ENCODE measurements at places on chromosomes 6 and 20.
A peak's percentile ranks its signal among the peaks of the same experiment; 100 is the strongest.

GRCh38 chr20:7305976-7306375, 538.5 kb downstream of the BMP2 start:
- DNase-seq = no peak

DNA sequence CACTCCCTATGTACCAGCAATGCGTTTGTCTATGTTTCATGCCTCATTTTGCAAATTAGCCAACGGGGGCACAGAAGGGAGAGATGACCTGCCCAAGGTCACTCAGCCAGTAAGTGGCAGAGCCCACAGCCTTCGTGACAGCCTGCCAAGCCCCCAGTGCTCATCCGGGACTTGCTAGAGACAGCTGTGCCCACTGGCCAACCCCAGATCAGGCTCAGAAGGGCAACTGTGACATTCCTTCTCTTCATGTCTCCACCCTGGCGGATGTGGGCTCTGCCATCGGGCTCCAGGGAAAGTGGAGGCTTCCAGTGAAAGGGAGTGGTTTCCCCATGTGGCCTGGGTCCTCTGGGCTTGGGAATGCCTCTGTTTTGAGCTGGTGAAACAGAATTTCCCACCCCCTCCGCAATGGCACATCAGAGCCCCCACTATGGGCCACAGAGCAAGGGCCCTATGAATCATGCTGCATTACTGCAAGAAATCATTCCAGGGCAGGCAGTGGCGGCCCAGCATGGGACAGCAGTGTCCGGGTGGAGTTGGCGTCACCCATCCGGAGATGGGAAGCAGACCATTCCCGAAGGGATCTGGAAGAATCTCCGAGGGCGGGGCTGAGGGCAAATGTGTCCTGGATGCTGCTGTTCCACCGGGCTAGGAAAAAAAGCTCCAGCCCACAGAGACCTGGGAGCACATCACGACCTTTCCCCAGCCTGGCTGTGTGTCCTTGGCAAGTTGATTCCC, 9.1 kb downstream of the RSPO4 start:
- no peak for DNase-seq

GRCh38 chr6:40672087-40672486, 84.9 kb upstream of the LRFN2 start:
- no peak for DNase-seq

GRCh38 chr6:149031201-149031858, 284.5 kb downstream of the UST start:
- DNase-seq = no peak

- no peak for DNase-seq
Measured at GRCh38 chr20:38297916-38298674, 5.9 kb upstream of the BPI start.

GRCh38 chr6:93684339-93684738, 265.0 kb upstream of the EPHA7 start:
- no peak for DNase-seq

DNA sequence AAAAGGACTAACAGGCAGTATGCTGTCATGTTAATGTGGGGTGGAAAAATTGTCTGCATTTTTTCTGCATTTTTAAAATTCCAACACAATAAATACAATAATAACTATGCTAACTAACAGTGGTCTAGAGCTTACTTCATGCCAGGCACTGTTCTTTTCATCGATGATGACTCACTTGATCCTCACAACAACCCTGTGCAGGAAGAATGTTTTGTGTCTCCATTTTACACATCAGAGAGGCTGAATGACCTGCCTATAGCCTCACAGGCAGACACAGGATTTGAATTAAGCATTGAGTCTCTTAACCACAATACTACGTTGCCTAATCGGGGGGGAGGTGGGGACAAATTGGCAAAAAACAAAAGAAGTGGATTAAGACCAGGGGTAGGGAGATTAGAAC, 26.9 kb upstream of the FANCE start:
- peak; percentile 46 for DNase-seq

GRCh38 chr6:139582956-139583355, 208.5 kb upstream of the CITED2 start:
- no peak for DNase-seq

- DNase-seq = peak; percentile 49
Measured at GRCh38 chr6:161370880-161371279, 97.0 kb upstream of the AGPAT4 start.

GRCh38 chr6:13383328-13384163, 55.2 kb upstream of the TBC1D7 start:
- DNase-seq = no peak

DNA sequence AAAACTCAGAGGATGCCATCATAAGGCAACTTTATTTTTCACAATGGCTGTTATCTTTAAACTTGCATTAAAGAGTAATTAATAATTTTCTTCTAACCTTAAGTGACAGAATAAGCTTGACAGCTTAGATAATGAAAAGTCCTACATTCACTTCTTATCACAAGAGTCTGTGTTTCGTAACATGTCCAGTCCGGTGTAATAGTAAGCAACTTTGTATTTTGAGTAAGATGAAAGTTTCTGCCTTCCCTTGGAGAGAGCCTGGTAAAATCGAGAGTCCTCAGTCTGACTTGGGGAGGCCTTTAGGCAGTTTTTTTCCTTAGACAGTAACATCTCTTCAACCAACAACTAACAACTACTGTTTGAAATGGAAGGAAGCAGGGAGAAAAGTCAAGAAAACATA, 195.6 kb downstream of the GRM1 start:
- no peak for DNase-seq

DNA sequence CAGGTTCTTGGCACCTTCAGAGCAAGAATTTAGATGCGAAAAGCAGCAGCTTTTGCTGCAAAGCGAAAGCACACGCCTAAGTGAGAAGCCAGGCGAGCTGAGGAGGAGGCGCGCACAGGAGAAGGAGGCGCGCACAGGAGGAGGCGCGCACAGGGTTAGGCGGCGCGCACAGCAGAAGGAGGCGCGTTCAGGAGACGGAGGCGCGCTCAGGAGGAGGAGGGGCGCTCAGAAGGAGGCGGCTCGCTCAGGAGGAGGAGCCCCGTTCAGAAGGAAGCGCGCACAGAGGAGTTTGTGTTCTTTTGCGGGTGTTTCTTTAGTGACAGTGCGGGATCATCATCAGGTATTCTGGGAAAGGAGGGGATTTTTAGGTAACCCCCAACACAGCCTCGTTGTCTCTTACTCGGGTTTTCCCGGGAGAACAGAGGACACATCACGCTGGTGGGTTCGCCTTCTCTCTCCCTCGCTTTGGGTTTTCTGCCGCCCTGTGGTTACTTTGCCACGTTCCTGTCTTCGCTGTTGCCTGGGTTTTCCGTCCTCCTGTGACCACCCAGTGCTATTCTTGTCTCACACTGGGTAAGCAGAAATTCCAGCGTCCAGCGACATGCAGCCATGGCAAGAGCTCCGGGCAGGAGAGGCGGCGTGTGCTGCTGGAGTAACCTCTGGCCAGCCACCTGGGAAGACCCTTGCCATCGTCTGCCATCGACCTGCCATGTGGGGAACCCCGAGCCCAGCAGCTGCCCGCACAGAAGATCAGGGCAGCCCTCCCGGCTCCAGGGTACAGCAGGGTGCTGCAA, 47.0 kb downstream of the WDR27 start:
- DNase-seq = peak; percentile 55

- DNase-seq = no peak
Measured at GRCh38 chr6:165845493-165845892, 182.5 kb upstream of the PDE10A start.

DNA sequence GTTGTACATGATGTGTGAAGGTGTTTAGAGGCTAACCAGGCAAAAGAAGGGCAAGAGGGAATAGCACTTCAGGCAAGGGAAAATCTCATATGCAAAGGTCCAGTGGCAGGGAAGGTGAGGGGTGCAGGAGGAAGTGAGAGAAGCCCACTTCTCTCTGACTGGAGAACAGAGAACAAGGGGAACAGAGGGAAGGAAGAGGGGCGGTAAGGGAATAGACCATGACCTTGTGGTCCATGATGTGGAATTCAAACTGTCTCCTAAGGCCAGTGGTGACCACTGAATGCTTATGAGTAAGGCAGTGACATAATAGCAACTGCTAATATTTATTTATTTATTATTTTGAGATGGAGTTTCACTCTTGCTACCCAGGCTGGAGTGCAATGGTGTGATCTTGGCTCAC, 20.6 kb upstream of the SLC9A8 start:
- DNase-seq = no peak

GRCh38 chr6:163314791-163315470, 99.6 kb upstream of the QKI start:
- DNase-seq = no peak

DNA sequence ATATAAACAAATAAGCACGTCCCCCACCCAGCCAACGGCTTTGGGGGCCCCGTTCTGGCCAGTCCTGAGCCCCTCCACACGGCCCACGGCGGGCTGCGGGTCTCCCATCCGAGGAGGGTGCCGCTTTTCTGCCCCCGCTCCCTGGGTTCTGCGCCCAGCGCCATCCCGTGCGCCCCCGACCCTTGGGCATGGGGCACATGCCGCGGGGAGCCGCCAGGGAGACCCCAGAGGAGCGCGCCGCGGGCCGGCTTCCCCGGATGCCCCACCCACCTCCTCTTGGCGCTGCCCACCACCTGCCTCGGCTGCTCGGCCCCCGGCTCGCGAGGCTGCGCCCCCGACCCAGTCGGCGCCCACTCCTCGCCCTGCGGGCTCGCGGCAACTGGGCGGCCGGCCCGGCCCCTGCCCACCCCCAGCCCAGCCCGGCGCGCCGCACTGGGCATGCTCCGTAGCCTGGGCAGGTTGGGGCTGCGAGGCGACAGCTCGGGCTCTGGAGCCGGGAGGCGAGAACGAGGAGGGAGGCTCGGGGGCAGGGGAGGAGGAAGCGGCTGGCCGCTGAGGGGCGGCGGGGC, 570 bp upstream of the PLCB4 start:
- DNase-seq = peak; percentile 28

DNA sequence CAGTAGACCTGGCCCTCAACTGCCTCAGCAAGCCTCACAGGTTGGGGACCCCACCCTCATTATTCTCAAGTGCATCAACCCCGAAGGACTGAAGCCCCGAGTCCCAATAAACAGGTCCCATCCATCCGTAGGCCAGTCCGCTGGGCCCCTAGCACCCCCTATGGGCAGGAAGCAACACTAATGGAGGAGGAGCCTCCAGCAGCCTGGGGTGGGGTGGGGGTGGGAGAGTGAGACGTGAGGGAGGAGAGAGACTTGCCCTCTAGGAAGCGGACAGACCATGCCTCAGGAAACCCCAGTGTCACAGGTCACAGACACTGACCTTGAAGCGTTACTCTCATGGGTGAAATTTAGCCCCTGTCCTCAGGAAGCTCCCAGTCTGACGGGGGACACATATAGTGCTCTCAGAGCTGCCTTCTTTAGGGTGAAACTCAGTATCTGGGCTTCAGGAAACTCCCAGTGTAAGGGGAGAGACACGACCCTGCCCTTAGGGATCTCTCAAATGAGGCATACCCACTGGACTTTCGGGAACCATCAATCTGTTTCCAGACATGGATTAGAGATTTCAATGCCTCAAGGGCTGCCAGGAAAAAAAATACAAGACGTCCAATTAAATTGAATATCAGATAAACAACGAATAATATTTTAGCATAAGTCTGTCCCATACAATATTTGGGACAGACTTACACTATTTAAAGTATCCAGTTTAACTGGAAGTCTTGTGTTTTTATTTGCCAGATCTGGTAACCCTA, 125.8 kb downstream of the MRPL14 start:
- DNase-seq = no peak

DNA sequence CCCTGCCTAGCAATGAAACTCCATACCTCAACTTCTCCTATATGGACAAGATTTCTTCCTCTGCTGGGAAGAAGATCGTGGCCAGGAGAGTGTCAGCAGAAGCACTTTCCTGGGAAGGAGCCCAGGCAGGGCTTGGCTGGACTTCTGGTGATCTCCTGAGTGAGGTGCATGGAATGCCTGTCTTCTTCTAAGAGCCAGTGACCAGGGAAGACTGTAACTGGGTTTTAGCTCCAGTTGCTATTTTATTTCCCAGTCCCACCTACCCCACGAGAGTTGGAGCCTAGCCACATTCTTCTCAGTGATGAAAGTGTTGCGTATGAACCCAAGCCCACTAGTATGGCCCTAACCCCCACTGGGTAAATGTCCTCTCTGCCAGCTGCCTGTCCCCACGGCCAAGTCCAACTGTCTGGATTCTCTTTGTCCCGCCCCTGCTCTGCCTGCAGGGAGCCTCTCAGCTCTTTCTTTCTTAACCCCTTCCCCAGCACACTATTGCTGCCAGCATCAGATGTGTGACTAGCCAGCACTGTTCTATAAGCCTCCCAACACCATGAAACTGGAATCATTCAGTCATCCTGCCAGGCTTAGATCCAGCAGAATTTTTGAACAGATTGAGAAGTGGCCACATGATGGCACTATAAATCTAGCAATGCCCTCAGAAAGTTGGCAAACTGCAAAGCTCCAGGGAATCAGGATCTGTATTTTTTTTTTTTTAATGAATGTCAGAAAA, 69.8 kb upstream of the FAM184A start:
- peak; percentile 68 for DNase-seq

DNA sequence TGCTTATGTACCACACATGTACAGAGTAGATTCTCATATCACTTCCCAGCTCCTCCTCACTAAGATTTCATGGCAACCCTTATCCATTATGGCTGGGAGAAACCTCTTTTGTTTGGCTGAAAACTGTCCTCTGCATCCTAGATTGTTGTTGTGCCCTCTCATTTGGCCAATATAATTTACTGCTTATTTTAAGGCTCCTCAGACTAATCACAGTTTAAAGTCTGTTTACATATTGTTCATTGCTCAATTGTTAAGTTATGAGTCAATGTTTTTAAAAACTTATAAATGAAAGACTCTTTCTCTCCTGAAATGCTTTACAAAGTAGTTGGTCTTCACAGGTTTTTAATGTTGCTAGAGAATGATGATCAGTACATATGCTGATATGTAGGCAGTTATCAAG, 57.3 kb downstream of the FAM83B start:
- no peak for DNase-seq

- no peak for DNase-seq
Measured at GRCh38 chr6:31090973-31091364, 21.4 kb downstream of the C6orf15 start.

DNA sequence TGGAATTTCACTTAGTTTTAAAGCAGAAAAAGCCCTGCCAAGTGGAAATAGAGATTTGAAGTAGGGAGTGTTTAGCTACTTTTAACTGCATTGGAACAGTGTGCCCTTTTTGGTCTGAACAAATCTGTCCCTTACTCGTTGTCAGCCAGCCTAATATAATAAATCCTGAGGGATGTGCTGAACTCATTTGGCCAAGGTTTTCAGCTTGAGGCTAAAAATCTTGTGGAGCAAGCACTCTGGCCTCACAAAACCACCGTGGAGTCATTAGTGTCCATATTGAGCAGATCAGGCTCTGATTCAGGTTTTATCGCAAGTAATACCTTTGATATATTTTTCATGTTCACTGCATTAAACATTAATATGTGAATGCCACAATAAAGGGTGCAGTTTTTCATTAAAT, 383.5 kb downstream of the FRK start:
- DNase-seq = no peak

- DNase-seq = peak; percentile 64
Measured at GRCh38 chr20:59938221-59938620, 1.9 kb downstream of the PPP1R3D start.

- DNase-seq = no peak
Measured at GRCh38 chr20:32110173-32110704, 725 bp downstream of the TM9SF4 start.

- DNase-seq = peak; percentile 31
Measured at GRCh38 chr6:130447374-130447773, 81.6 kb downstream of the TMEM200A start.

Data from RWPE1 (cell line).